ENCODE measurements at places on chromosomes 3 and 15.

DNA sequence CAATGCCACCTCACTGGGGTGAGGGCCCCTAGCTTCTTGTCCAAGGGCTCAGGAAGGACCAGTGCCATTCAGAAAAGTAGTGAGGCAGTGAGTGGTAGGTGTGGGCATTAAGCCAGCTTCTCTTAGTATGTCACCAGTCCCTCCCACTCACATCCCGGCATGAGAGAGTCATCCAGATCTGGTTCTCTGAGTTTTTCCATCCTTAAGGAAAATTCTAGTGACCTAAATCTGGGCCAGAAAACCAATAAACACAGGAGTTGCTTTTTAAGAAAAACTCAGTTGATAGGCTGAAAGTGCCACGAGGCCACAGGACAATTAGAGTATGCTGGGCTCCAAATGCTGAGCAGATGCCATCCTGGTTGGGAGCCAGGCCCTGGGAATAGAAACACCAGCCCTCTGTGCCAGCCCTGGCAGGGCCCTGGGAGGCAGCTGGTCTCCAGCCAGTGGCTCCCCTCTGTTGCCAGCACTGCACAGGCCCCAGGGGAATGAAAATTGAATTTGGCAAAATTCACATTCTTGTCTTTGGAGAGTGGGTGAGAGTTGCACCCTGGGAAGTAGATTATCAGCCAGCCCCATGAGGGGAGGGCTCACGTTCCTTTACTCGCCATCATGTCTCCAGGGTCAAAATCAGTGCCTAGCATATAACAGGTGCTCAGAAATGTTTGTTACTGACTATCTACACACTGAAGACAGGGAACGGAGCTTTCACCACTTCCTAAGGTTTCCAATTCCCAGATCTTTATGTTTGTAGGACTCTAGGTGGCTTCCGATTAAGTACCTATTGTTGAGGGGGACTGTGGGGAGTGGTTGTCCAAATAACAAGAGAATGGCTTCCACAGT is 52.8 kb downstream of the FAM43A start:
- DNase-seq: no peak

DNA sequence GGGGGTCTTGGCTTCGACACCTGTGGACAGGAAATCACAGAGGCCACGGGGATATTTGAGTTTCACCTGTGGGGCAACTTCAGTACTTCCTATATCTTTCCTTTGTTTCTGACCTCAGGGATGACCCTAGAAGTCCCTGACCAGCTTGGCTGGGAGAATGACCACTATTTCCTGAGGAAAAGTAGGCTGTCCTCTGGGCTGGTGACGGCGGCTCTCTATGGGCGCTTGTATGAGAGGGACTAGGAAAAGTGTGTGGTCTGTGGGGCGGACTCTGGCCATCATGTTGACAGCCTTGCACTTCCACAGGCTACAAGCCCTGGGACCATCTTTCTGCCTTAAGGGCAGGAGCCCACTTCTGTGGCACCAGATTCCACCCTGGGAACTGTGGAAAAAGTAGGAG is 43.7 kb downstream of the BTD start:
- DNase-seq: no peak

- DNase-seq: no peak
These were observed 46.2 kb upstream of the ATG7 start for GRCh38 chr3:11226042-11226370.

DNA sequence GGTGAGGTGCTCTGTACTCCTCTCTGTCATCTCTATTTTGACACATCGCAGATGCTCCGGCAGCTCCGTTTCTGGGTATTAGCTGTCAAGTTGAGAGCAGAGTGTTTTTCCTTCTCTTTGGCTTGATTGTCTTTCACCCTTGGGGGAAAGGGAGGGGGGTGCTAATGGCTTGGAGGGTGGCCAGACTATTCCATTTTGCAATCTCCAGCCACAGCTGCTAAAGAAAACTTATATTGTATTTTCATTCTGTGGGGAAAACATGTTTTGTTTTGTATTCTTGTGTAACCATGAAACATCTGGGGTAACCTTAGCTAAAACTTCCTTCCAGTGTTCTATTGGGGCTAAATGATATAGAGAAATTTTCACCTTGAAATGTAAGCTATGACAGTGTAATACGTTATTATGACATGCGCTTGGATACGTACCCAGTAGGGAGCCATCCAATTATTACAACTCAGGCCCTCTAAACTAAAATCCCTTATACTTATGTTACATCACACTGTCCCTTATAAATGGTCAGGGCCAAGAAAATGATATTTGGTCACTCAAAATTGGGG is 14.0 kb upstream of the LARP6 start:
- DNase-seq: no peak

- DNase-seq: no peak
These were observed 59.8 kb downstream of the SH3BP5 start for GRCh38 chr3:15272426-15273196.

- DNase-seq: no peak
These were observed 17.9 kb downstream of the PAK6 start for GRCh38 chr15:40256638-40257235.

DNA sequence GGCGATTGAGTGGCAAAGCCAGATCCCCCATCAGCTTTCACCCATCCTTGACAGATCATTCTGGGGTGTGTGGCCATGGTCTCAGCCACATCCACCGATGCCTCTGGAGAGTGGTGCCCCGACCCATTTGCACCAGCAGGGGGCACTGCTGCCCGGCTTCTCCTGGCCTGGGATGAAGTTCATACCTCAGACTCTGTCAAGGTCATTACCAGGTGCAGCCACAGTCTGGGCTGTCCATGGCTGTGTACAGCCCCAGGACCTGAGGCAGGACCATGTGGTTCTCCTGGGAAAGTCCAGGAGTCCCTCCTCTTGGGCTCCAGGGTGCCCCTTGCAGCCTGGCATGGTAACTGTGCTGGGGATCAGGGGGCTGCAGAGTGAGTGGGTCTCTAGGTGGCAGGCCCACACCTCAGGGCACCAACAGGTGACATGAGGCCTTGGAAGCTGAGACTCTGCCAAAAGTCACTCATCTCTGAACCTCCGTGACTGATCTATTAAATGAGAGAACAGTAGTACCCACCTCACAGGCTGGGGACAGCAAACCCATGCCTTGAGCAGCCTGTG is 67.2 kb downstream of the CACNA2D2 start:
- DNase-seq: peak; percentile 80

DNA sequence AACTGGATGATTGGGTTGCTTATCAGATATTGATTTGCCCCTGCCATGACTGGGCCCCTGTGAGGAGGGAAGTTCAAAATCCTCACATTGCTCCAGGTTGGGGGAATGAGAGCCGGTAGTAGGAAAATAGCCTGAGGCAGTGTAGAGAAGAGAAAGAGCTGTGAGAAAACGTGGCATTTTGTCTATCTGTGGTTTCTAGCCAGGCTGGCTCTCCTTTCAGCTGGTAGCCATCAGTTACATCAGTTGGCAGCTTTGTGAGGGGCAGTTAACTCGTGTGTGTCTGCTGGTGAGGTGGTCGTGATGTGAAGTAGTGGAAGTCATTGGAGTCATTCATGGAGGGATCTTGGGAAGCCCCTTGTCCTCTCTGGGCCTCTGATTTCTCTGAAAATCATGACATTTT is 5.2 kb downstream of the ESYT3 start:
- DNase-seq: no peak

GRCh38 chr3:98532709-98533571 is 1.2 kb downstream of the GPR15 start:
- DNase-seq: no peak

GRCh38 chr3:34225821-34226366 is 427.5 kb downstream of the PDCD6IP start:
- no peak for DNase-seq

GRCh38 chr3:13235897-13236296 is 162.7 kb upstream of the IQSEC1 start:
- DNase-seq: no peak

DNA sequence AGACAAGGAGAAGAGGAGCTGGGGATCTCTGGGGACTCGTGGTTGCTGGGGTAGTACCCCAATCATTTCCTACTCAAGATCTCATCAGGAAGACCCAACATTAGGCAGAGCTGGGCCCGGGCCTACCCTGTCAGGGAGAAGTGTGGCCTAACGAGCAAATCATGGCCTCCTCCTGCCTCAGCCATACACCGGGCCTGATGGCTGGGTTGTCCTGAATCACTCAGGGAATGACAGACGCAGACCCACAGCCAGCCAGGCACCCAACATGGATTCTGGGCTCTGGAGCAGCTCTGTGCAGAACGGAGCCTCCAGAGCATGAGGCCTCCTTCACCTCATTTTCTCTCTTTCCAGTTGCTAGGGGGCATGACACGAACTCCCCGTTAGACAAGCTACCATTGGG is 19.7 kb downstream of the ITGA11 start:
- DNase-seq: no peak

DNA sequence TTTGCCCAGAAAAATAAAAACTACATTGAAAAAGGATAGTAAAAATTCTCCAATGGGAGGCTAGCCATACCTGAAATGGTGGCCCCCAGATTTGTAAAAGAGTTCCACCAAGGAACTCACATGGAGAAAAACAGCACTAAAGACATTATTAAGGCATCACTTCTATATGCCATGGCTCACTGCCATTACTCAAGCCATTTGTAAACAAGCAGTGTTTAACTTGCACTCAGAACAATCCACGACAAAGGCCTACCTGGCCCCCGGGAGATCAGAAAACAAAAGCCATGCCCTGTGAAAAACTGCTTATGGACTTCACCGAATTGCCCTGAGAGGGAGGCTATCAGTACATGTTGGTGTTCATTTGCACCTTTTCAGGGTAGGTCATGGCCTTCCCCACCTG is 19.6 kb downstream of the CCR8 start:
- DNase-seq: no peak

GRCh38 chr3:8802256-8802655 is 32.8 kb upstream of the OXTR start:
- DNase-seq: no peak

GRCh38 chr15:65835447-65835846 is 33.8 kb upstream of the RAB11A start:
- DNase-seq: no peak

DNA sequence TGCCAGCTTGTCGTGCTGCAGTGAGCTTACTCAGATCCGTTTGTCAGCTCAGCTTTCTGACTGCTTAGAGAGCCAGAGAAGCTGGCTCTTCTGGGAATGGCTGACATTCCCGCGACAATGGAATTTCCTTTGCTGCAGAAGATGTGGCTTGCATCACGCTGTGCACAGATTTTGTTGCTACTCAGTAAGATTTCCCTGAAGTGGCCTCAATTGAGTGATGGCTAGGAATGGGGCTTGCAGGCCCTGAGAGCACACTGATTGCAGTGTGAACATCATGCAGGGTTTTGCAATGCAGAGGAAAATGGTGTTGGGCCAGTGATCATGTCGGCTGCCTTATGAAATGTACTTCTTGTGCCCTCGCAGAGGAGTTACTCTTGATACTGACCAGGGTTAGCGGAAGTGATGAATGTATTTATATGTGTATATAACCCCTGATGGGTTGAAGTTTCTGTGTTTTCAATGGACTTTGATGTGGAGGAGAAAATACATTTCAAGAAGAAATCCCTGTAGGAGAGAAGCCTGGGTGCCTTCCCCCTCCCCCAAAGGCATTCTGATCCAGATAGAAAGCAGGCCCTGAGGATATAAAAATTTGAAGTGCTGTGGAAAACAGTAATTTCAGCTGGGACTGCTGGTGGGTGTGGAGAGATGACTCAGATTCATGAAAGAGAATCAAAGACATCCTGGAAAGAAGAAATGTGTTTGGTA is 102.5 kb upstream of the PDZRN3 start:
- DNase-seq: no peak

DNA sequence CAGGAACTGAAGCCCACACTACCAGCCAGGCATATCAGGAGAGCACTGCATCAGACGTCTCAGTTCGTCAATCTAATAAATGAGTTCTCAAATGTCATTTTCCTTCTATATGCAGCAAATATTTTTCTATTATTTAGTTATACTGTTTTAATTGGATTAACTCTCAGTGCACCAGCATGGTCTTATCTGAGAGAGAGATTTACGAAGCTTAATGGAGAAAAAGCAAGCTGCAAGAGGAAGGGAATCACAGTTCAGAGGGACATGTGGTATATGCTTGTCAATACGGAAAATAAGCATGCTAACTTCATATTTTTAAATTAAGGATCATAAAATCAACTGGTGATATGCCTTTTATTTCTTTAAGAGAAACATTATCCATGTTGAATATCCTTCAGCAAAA is 213.1 kb upstream of the NECTIN3 start:
- no peak for DNase-seq

DNA sequence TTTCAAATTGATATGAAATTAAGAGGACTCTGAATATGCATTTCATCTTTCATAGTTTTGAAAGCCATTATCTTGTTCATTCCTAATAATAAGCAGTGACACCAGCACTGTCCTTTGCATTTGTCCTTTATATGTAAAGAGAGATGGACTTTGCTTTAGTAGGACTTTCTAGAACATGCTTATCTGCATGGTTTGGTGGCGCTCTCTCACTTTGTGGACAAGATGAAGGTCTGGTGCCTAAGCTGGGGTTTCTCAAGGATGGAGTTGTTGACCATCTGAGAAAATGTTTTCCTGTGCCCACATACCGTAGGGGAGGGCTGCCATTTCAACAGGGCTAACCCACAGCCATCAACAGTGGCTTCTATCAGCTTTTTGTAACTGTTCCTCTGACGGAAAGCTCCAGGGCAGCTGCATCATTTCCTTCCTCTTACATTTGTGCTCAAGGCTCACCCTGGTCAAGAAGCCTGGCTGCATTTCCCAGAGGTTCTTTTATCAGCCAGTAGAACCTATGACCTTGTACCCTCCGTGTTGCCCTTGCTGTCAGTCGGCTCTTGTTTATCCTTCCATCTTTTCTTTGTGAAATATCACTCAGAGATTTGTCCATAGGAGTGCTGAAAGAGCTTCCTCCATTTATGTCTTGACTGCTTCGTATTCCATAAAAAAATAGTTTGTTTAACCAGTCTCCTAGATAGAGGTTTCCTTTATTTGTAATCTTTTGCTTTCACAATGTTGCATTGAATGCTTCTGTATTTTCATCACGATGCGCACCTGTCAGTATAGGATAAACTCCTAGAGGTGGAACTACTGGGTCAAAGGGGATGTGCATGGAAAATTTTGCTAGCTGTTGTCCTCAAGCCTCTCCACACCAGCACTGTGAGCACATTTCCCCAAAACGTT is 44.6 kb downstream of the ABHD2 start:
- no peak for DNase-seq

DNA sequence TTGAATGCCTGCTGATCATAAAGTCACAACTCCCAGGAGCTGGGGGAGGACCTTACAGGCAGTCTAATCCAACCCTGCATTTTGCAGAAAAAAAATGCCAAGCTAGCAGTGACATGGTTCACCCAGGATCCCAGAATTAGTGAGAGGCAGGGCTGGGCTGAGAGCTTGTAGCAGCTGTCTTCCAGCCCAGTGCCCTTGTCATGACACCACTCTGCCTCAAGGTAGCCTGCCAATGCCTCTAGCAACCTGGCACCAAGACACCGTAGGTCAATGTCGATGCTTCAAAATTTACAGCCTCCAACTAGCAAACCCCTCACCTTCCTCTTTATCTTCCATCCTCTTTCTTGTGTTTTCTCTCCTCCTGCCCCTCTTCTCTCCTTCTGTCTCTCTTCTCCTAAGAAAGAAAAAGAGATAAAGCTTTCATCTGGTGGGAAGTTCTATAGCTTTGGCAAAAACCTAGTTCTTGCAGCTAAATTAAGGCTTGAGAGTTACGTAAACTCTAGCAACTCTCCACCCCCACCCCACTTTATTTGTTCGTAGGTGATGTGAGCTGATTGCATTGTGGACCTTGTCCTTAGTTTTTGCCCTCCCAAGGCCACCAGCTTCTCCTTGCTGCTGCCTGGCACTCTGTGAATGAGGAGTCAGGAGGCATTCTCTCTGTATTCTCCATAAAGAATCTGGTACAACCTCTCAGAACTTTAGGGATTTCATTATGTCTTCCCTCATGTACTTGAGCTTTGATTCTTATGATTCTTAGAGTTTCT is 18.3 kb upstream of the BFSP2 start:
- no peak for DNase-seq

GRCh38 chr15:65400760-65401610 is 21.8 kb downstream of the IGDCC4 start:
- DNase-seq: peak; percentile 62

Data from progenitor cell of endocrine pancreas (in vitro differentiated cells).